ENCODE measurements at places on chromosomes 2 and 18.

GRCh38 chr2:234374736-234375135, 122.1 kb downstream of the ARL4C start:
- no peak for DNase-seq

- DNase-seq: no peak
Measured at GRCh38 chr2:156343940-156344301, 11.4 kb upstream of the NR4A2 start.

- no peak for DNase-seq
Measured at GRCh38 chr2:95270541-95271081, 3.6 kb upstream of the PROM2 start.

GRCh38 chr2:3805201-3805939, 102.0 kb downstream of the DCDC2C start:
- DNase-seq: no peak

GRCh38 chr2:161725297-161725696, 101.1 kb downstream of the SLC4A10 start:
- DNase-seq: no peak

- DNase-seq: no peak
Measured at GRCh38 chr2:161238560-161239325, 69.5 kb upstream of the PSMD14 start.

DNA sequence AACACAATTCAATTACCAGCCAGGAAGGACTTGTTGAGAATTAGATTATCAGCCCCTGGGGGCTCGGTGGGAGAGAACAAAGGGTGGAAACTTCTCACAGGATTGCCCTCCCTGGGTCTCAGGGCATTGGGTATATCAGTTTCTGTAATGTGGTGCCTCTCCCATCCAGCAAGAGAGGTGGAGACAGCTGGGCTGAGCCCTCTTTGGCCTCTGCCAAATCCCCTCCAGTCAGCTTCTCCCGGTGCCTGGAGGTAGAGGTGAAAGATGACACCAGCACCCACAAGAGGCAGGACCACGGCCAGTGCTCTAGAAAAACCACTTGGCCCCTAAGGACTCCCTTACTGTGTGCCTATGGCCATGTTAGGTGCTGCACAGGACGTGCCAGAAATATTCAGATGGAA, 179.7 kb downstream of the HAUS1 start:
- DNase-seq: no peak

GRCh38 chr2:122238006-122238559, 482.6 kb downstream of the TSN start:
- DNase-seq: no peak

DNA sequence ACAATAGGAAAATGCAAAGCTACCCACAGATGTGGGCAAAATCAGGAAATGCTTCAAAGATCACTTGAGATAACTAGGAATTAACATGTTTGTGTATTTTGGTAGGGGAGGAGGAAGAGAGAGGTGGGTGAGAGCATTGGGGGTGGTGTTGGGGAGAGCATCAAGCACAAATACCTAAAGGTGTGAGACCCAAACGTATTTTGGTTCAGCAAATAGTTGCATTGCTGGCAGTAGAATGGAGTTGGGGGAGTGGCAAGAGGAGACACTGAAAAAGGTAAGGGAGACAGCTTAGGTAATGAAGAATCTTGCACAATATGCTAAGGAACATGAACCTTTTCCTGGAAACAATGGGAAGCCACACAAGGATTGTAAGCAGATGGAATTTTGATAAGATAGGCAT, 1.5 kb upstream of the PELI1 start:
- DNase-seq: no peak

DNA sequence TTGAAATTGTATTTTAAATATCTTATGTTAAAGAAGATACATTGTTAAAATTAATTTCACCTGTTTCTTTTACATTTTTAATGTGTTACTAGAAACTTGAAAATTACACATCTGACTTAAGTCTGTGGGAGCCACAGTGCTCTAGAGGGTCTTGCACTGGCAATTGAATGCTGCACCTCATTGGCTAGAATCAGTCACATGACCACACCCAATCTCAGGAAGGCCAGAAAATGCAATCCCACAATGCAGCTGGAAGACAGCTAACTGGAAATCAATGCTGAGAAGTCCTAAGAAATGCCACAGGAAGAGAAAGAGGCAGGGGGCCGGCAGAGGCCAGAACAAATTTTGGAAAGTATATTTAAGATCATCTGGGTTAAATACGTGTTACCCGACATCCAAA, 189.2 kb upstream of the POU3F3 start:
- no peak for DNase-seq

- no peak for DNase-seq
Measured at GRCh38 chr2:9002637-9003365, 683 bp downstream of the MBOAT2 start.

DNA sequence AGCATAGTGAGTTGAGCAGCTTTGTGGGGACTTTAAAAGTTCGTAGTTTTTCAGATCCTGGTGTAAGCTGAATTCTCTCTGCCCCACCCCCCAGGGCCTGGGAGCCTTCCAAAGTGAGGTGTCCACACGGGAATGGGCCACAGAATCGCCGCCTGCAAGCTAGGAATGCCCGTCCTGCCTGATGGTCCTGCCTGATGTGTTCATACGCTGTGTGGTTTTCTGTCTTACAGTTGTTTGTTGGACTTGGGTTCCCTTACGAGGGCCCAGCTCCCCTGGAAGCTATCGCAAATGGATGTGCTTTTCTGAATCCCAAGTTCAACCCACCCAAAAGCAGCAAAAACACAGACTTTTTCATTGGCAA, 158.7 kb downstream of the MGAT5 start:
- no peak for DNase-seq

DNA sequence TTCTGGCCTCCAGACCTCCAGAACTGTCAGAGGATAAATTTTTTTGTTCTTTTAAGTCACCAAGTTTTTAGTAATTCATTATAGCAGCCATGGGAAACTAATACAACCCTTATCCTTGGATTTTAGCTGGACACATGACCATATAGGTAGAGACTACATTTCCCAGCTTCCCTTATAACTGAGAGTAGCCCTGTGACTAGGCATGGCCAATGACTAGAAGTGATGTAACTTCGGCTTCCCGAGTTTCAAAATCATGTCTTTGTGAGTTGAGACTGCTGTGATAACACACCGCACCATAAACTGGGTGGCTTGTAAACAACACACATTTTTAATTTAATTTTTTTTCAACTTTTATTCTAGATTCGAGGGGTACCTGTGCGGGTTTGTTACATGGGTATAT, 134.0 kb upstream of the SERTAD2 start:
- DNase-seq: no peak

DNA sequence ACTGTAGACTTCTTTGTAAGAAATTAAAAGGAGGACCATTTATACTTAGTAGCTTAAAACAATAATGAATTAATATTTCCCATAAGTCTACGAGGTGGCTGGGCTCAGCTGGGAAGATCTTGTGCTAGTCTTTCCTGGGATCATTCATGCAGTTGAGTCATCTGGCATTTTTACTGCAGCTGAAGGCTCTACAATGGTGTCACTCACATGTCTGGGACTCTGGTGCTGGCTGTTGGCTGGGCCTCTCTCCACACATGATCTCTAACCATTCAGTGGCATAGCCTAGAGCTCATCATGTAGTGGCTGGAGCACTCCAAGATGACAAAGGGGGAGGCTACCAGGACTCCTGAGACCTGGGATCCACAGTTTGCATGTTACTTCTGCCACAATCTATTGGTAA, 35.5 kb downstream of the CLASP1 start:
- no peak for DNase-seq

- DNase-seq: no peak
Measured at GRCh38 chr2:17328161-17328560, 190.1 kb downstream of the RAD51AP2 start.

- DNase-seq: no peak
Measured at GRCh38 chr2:120403261-120403660, 57.3 kb downstream of the INHBB start.

- no peak for DNase-seq
Measured at GRCh38 chr2:225566798-225567197, 167.3 kb downstream of the NYAP2 start.

DNA sequence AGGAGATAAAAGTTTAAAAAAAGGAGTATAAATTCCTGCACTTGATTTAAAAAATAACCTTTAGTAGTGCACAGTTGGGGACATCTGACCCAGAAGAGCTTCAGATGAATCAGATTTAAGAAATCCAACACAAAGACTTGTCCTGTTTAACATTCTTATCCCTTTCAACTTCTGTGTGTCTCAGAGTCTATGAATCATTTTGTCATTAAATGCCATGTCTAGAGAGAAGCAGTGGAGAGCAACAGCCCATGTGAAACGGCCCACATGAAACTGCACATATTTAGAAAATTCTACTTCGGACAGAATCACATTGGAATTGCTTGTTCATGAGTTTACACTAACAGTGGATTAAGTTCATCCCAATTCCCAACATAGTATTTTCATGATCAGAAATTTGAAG, 278.6 kb downstream of the SLC8A1 start:
- DNase-seq: no peak

DNA sequence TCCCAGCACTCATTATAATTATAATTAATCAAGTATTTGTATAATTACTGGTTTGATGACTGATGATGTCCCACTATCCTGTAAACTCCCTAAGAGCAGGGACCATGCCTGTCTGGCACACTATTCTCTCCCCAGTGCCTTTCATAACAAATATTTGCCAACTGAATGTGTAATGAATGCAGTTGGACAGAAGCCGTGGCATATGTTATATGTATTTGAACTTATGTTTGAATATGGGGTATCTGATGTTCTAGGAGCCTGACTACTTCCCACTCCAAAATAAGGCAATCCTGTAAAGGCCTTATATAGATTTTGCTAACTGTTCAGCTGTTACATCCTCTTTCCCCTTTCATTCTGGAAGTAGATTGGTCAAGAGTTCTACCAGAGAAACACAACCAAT, 19.7 kb downstream of the OSBPL6 start:
- DNase-seq: no peak

- DNase-seq: no peak
Measured at GRCh38 chr2:45918463-45919159, 267.1 kb downstream of the PRKCE start.

GRCh38 chr2:68767031-68767961, 32.7 kb downstream of the ARHGAP25 start:
- DNase-seq: no peak

DNA sequence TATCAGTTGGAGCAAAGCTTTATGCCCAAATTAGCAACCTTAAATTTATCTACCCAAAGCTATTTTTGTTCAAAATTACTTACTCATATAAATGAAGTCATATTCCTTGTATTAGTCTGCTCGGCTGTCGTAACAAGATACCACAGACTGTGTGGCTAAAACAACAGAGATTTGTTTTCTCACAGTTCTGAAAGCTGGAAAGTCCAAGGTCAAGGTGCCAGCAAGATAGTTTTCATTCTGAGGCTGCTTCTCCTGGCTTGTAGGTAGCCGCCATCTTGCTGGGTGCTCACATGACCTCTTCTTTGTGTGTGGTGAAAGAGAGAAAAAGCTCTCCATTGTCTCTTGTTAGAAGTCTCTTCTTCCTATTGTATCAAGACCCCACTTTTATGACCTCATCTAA, 15.7 kb upstream of the DPP10 start:
- DNase-seq: no peak

DNA sequence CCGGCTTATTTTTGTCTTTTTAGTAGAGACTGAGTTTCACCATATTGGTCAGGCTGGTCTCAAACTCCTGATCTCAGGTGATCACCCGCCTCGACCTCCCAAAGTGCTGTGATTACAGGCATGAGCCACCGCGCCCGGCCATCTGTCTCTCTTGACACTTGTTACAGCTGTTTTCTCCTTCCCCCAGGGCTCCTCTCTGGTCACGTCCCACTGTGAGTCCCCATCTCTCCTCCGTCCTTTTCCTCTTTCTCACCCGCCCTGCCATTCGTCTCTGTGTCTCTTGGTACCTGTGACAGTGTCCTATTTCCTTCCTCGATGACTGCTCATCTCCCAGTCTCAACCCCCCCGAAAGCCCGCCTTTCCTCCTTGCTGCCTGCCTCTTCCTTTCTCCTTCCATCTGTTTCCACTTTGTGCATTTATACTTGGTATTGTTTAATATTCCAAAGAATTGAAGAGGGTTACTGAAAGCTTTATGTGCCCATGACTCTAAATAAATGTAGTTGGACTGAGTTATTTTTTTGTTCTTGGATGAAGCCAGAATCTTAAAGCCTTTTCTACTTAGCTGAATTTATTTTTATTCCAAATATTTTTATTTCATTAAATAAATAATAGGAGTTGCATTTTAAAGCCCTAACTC, 241.5 kb downstream of the SH3RF3 start:
- no peak for DNase-seq

GRCh38 chr2:111966241-111966640, 67.8 kb downstream of the MERTK start:
- no peak for DNase-seq

- no peak for DNase-seq
Measured at GRCh38 chr2:236576087-236576486, 6.5 kb downstream of the ACKR3 start.

DNA sequence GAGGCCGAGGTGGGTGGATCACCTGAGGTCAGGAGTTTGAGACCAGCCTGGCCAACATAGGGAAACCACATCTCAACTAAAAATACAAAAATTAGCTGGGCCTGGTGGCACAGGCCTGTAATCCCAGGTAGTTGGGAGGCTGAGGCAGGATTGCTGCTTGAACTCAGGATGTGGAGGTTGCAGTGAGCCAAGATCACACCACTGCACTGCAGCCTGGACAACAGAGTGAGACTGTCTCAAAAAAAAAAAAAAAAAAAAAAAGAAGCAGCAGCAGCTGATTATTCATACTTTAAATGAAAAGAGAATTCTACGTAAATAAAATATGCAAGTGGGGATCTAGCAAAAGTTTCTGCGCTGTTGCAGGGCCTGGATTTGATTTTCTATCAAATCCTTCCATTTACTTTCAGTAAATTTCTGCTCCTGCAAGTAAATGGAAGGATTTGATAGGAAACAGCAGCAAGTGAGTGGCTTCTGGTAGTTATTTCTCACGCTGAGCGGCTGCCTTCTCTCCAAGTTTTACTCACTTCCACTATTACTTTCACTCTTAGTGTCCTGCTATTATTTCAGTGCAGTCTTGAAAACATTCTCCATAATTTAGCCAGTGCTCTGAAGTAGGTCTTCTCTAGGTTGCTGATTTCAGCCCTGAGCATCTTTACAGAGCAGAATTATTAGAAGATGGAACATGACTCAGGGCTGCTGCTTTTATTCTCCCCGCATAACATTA, 68.4 kb downstream of the SLC16A14 start:
- DNase-seq: no peak

- no peak for DNase-seq
Measured at GRCh38 chr2:37555457-37555856, 116.0 kb downstream of the CDC42EP3 start.

GRCh38 chr2:120302301-120302700, 43.6 kb upstream of the INHBB start:
- DNase-seq: no peak

- DNase-seq: no peak
Measured at GRCh38 chr2:233469261-233470010, 97.1 kb downstream of the USP40 start.
